Mesangial cell (primary cell): ENCODE measurements at places on chromosomes 1 and 21. TPM values are rescaled to one million over a fixed set of nuclear protein-coding genes. Genes with fewer than 3 reads are reported as not detected.

The ATP6V1G3 gene
- not detected in 2 replicates for total RNA-seq

The LINGO4 gene
- not detected in 2 replicates for total RNA-seq

The PLEKHA6 gene
- total RNA-seq = 8.6 and 16.6 TPM in 2 replicates

The FMO2 gene
- not detected in 2 replicates for total RNA-seq

The ACTL8 gene
- total RNA-seq = not detected in 2 replicates

The CFAP45 gene
- 0.16 and 0.63 TPM in 2 replicates for total RNA-seq

The FAM3B gene
- total RNA-seq = not detected in 2 replicates

The KRTAP12-3 gene
- not detected in 2 replicates for total RNA-seq

The AMIGO1 gene
- total RNA-seq = 0.65 and 2.4 TPM in 2 replicates

The KRTAP13-3 gene
- total RNA-seq = not detected in 2 replicates

The TXNIP gene
- total RNA-seq = 18.7 and 484 TPM in 2 replicates
